Dermis blood vessel endothelial cell (primary cell): ENCODE measurements at places on chromosomes 6 and 20. TPM values are rescaled to one million over a fixed set of nuclear protein-coding genes. Genes with fewer than 3 reads are reported as not detected.
A peak's percentile ranks its signal among the peaks of the same experiment; 100 is the strongest.

DNA sequence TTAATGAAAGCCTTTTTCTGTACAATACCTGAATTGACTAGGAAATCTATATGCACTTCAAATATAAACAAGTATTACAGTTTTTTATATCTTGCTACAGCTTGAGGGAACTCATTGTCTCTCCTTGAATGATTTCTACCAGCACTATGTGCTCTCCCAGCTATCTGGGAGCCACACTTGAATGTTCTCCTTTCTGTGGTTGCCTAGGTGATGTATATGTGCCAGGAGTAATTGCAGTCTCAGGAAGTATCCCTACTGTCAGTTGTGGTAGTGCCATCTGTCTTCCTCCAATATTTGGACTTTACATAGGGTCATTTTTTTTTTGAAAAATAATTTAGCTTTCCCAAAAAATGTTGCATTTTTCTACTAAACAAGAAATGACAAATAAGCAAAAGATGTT is 288.0 kb upstream of the PLCB4 start:
- DNase-seq = no peak

- no peak for DNase-seq
These were observed 164.3 kb downstream of the RPS12 start for GRCh38 chr6:132978685-132979084.

DNA sequence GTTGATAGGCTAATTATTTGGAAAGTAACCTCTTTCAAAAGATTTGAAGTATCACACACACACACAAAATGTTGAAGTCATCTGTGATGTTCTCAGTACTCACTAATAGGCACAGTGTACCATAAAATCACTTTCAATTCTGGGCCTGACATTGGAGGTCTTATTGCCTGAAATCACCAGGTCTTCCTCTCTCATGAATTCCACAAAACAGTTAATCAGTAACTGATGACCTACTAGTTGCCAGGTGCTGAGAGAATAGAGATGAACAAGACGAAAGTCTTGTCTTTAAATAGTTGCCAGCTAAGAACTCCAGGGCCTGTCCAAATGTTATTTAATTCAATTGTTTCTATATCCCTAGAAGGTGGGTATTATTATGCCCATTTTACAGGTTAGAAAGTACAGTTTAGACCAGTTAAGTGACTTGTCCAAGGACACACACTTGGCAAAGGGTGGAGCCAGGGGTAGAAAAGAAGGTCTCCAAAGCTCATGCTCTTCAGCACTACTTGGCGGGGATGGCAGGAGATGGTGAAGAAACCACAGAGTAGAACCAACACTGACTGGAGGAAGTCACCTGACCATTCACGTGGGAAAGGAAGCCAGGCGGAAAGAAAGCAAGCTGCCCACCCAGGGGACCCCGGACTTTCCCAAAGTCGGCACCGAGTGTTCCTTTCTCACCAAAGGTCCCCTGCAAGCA is 116.4 kb downstream of the KIF6 start:
- DNase-seq = no peak

DNA sequence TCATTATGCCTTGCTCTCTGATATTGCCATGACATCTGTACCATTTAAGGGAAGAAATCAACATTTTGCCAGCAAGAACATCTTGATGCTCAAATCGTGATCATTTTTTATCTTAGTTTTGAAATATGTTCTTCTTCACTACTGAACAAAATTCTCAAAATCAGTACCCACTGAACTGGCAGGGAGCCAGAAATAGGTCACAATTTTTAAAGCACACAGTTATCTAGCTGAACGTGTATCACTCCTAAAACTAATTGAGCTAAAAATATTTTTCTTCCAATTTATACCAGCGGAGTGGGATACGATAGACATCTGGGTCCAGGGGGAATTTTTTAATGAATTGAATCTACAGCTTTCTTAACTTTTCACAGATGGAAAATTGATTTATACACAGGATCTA is 11.3 kb downstream of the IL17F start:
- DNase-seq = no peak

DNA sequence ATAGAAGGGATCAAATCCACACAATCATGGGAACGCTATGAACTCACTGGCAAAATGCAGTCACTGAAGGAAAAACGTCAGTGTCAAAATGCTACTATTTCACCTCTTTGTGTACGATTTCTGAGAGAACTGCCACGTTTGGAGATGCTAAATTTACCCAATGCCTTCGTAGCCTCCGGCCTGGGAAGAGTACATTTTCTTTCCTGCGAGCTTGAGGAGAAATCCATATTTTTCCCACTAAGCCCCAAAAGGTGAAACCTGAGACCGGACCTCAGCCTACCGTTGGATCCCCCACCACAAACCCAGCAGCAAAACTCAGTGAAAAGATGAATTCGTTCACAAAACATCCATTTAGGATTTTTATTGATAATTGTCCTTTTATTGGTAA is 131.7 kb downstream of the GPX5 start:
- DNase-seq = no peak

DNA sequence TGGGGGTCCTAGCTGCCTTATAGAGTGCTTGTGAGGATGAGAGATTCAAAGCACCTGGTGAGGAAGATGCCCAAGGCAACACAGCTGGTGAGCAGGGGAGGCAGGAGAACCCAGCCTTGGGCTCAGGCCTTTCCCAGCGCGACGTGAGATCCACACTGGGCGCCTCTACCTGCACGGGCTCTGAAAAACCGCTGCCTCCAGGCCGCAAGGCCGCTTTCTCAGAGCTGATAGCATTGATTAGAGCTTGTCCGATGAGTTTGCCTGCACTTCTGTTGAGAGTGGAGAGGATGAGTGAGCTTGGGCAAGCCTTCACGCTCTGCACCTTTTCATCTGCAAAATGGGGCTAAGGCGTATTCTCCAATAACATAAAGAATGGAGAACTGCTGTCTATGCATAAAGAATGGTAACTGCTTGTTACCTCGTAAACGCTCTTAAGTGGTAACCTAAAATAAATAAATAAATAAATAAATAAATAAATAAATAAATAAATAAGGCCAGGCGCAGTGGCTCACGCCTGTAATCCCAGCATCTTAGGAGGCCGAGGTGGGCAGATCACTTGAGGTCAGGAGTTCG is 916 bp downstream of the PABPC1L start:
- no peak for DNase-seq

DNA sequence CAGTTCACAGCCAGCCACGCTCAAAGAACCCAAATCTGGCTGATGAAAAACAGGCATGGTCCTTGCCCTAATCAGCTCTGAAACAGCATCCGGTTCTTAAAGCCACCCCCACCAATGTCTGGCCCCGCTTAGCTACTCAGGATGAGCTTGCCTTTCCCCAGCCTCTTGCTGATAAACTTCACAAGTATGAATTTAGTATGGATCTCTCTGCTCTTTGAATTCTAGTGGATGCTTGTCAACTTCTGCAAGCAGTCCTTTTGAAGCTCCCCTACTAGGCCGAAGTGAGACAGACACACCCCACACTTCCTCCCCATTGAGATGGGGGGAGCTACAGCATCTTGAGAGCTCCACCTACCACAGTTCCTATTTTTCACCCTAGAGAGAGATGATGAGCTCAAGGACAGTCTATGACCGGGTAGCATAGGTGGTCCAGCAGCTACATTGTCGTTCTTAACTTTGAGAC is 36.7 kb downstream of the EBF4 start:
- no peak for DNase-seq

- peak; percentile 84 for DNase-seq
These were observed 551.2 kb downstream of the QKI start for GRCh38 chr6:163965426-163966348.

DNA sequence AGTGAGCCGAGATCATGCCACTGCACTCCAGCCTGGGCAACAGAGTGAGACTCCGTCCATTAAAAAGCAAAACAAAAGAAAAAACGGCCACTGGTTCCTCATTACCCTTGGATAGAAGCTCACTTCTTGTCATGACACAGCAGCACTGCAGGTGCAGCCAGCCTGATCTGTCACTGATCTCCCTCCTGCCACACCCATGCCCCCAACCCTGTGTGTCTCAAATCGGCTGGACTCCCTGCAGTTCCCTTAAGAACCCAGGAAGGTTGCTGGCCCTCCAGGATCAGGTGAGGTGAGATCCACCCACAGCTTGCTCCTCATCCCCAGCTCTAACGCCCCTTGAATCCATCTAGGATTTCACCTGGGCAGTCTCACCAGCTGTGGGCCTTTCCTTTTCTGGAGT is 26.3 kb upstream of the NNAT start:
- DNase-seq = no peak

The RAET1L gene
- total RNA-seq = not detected in 2 replicates

The SERAC1 gene
- 9.3 and 11.9 TPM in 2 replicates for total RNA-seq

The FNDC11 gene
- total RNA-seq = 1.2 and 2.4 TPM in 2 replicates

The ARHGAP40 gene
- total RNA-seq = 0.09 TPM in 1 of 2 replicates, not detected in the other

The METTL24 gene
- total RNA-seq = not detected in 2 replicates

The LY6G6D gene
- total RNA-seq = not detected in 2 replicates
